ENCODE measurements at places on chromosomes 1 and 21. TPM values are rescaled to one million over a fixed set of nuclear protein-coding genes. Genes with fewer than 3 reads are reported as not detected.

TNFRSF8 gene
- 0.14 TPM for total RNA-seq

DNA sequence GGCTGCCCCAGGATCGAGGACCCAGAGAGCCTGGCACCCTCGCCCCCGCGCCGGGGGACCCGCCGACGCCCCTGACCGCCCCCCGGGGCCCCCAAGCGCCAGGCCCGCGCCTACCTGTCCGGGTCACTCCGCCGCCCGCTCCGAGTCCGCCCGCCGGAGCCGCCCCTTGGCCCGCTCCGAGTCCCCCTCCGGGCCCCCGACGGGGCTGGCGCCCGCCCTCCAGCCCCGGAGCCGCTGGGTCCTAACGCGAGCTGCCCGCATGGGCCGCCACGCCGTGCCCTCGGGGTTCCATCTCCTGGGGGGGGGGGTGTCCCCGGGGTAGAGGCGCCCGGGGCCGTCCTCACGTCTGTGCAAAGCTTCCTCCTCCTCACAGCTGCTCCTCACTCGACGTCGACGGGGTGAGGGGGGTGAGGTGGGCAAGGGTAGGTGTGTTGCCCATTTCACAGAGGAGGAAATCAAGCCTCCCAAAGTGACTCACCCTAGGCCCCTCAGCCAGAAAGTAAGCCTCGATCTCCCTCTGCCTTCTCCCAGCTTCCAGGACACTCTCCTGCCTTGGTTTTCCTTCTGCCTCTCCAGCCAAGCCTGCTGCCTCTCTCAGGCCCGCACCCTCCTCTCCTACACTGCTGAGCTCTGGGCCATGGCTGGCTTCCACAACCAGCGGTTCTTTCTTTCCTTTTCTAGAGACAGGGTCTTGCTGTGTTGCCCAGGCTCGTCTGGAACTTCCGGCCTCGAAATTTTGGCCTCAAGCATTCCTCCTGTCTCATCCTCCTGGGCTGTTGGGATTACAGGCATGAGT lies at the start of gene MFAP2:
MFAP2 (minus strand) TSS at position 148 of the 796 bp plus-strand sequence. CDS start 2,347 bp downstream, outside the sequence.
- DNase-seq: no peak

- no peak for DNase-seq
These were observed 118.2 kb downstream of the OSBPL9 start for GRCh38 chr1:51734896-51735745.

- DNase-seq: peak; percentile 5
These were observed 766 bp downstream of the AGO4 start for GRCh38 chr1:35808450-35809113.

GRCh38 chr1:73181190-73181540 lies 898.8 kb upstream of the NEGR1 start:
- DNase-seq: no peak

ZBED6 gene
- total RNA-seq: 25.0 TPM

DNA sequence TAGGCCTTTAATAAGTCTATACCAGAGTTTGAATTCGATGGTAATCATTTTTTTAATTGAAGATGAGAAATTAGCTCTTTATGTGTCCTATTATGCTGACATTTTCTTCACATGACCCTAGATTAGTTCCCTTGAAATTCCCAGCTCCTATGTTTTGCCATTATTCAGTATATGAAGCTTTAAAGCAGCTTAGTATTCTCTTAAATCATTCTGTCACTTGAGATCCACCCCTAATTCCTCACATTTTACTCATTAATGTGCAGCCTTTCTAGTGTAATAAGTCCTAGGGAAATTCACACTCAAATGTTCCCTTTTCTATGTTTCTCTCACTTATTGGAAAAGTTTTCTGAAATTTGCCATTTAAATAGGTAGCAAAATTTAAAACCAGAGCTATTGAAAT lies 704.5 kb upstream of the B3GALT2 start:
- DNase-seq: no peak

TNNT2 gene
- total RNA-seq: not detected

DNA sequence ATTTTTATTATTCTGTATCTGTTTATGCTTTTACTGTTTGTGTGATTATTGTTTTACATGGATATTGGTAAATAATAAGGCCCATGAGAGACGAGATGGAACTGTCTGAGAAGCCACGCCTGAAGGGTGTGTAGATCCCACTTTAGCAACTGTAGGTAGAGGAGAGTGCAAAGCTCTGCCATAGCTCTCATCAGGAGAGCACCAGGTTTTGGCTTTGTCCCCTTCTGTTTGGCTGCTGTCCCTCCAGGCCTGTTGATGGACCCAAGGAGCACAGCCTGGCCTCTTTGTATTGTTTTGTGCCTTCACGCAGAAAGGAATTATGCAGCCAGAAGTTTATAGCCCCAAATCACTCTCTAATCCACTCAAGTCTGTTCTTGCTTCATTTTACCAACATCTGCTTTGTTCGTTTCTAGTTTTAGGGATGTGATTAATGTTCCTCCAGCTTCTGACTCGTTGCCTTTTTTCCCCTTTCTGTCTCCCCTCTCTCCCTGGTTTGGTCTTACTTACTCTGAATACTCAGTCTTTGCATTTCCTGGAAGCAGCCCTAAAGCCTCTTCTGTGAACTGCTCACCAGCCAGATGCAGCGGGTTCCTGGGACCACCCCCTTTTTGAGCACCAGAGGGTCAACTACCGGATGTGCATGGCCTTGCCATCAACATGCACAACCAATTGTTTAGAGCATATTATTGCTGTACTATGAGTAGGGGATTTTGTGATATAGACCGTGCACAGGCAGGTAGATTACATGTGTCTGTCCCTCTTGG lies 127.3 kb downstream of the HHAT start:
- DNase-seq: no peak

- DNase-seq: no peak
These were observed 129.7 kb upstream of the FAM72C start for GRCh38 chr1:144101397-144102045.

CELA3A gene
- total RNA-seq: not detected

DNA sequence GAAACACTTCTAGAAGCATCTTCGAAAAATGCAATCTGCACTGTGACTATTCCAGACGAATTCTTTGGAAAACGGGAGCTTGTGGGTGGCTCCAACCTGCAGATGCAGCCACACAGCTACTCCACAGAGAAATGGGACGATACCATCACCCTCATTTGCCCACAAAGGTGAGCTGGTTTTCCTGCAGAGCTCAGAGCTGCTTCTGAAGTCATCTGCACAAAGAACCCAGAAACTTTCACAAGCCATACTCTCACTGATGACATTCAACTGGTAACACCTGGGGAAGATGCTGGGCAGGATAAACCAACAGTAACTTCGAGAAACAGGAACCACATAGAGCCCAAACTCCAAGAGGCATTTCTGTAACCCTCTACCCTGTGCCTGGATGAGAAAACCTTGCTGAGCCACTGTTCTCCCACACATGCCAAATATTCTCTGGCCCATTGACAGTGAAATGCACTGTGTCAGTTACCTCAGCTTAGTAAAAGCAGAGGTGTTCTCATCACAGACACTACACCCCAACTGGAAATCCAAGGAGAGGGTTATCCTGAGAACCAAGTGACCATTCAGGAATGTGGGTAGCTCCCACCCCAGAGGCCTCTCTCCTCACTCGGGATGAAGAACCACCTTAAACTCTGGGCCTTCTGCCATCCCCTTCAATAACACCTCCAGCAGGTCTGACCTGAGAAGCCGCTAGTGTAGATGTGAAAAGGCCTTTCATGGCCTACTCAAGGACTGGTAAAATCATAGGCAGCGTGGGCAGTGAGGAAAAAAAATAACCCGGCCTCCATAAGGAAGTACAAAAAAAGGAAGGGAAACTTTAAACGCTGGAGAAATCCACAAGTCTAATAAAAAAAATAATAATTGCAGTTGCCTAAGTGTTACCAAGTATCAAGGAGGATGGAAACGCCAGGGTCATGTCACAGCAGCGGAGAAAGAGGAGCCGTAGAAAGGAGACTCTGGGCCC lies 56.7 kb downstream of the HSF2BP start:
- no peak for DNase-seq

Data from CD4-positive, alpha-beta T cell (primary cell).